ENCODE measurements at places on chromosomes 3 and 15. TPM values are rescaled to one million over a fixed set of nuclear protein-coding genes. Genes with fewer than 3 reads are reported as not detected.

HMG20A gene
- total RNA-seq = 33.3 TPM

SLC9C1 gene
- under 0.01 TPM for total RNA-seq

AEN gene
- 33.7 TPM for total RNA-seq

ZBTB20 gene
- 52.0 TPM for total RNA-seq

SLC51B gene
- total RNA-seq = not detected

GOLGA6B gene
- not detected for total RNA-seq

GRM2 gene
- total RNA-seq = under 0.01 TPM

TMCO5A gene
- total RNA-seq = not detected

TADA3 gene
- 83.3 TPM for total RNA-seq

UBA3 gene
- 90.4 TPM for total RNA-seq

ABCC5 gene
- total RNA-seq = 22.8 TPM

FAM107A gene
- 0.13 TPM for total RNA-seq

TEX55 gene
- total RNA-seq = not detected

SLC25A20 gene
- total RNA-seq = 25.4 TPM

All from articular chondrocyte of knee joint (primary cell).